ENCODE measurements at places on chromosomes 7 and 10.
A peak's percentile ranks its signal among the peaks of the same experiment; 100 is the strongest.

DNA sequence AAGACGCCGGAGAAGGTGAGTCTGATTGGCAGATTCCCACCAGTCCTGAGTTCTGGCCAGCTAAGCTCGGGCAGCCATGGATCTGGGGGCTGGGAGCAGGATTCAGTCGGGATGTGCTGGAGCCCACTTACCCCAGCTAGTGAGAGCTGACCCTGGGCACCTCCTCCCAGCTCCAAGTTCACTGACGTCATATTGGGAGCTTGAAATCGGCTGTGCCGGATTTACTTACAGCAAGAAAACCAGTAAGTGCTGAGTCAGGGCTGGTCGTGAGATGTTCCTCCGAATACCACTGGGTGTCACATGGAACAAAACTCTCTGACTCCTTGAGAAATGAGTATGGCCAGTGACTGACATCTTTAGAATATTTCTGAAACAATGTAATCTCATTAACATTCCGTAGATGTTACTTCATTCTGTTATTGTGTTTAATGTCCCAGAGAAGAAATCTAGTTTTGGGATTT is 621.2 kb downstream of the SDK1 start:
- peak; percentile 34 for DNase-seq

DNA sequence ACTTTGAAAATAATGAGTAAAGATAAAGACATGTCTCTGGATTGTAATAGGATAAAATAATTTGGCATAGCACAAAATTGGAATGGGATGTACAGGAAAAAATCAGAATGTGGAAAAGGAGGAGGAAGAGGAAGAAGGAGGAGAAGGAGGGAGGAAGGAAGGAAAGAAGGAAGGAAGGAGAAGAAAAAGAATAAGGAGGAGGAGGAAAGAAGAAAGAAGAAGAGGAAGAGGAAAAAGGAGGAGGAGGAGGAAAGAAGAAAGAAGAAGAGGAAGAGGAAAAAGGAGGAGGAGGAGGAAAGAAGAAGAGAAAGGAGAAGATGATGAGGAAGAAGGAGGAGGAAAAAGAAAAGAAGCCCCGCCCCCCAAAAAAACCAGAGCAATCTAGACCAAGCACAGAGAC is 95.9 kb downstream of the ST8SIA6 start:
- no peak for DNase-seq

GRCh38 chr7:36831049-36831448 is 106.8 kb upstream of the AOAH start:
- DNase-seq, result no peak

DNA sequence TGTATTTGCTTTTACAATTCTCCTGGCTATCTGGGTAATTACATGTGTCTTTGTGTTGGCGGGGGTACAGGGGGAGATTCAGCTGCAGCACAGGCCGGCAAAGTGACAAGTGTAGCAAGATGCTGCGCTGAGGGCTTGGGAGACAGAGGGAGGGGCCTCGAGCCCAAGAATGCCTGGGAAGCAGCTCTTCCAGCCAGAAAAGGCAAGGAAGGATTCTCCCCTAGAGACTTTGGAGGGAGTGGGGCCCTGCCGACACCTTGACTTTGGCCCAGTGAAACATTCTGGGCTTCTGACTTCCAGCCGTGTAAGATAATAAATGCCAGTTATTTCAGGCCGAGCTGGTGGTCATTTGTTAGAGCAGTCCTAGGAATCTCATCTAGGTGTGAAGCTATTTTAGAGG is 7.2 kb upstream of the REPIN1 start:
- DNase-seq, result no peak

GRCh38 chr10:35502692-35503091 is 102.4 kb upstream of the GJD4 start:
- no peak for DNase-seq

DNA sequence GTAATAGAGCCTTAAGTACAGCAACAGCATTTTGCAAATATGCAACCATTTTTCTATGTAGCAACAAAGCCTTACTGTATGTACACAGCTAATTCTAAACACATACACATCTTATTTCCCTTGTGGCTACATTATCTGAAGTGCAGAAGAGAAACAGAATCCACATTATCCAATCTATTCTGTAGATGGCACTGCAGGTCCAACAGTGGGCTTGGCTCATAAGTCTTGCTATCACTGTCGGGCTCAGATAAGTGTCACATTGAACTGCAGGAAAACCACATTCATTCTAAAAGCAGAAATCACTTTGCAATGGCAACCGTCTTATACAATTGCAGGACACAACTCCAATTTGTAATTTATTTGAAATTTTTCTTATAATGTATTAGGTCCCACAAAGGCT is 109.8 kb upstream of the NOBOX start:
- no peak for DNase-seq

GRCh38 chr7:132709971-132710567 is 133.8 kb upstream of the PLXNA4 start:
- peak; percentile 39 for DNase-seq

DNA sequence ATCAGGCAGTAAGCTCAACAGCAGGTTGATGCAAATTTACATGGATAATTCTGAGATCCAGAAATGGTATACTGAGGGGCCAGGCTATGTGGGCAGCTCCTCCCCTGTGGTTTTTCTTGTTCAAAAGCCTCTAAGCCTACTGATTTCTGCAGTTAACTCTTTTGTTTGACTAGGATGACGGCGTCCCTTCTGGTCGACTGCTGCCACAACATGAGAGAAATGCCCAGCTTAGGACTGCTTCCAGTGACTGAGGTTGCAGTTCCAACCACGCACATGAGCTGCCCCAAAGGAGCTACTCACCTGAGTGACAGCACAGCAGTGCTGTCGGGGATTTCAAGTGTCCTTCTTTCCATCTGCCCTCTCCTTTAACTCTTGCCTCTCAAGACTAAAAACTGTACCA is 973.0 kb upstream of the GHITM start:
- peak; percentile 42 for DNase-seq

GRCh38 chr7:28957751-28958234 is 337 bp downstream of the TRIL start:
- peak; percentile 46 for DNase-seq

GRCh38 chr7:467393-467828 is 52.2 kb downstream of the PDGFA start:
- DNase-seq, result no peak

DNA sequence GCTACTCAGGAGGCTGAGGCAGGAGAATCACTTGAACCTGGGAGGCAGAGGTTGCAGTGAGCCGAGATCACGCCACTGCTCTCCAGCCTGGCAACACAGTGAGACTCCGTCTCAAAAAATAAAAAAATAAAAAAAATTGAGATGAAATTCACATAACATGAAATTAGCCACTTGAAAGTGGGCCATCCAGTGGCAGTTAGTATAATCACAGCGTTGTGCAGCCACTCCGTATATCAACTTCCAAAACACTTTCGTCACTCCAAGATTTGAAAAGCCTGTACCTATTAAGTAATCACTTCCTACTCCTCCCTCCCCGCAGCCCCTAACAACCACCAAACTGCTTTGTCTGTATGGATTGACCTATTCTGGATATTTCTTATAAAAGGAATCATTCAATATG is 20.7 kb upstream of the CACUL1 start:
- no peak for DNase-seq

DNA sequence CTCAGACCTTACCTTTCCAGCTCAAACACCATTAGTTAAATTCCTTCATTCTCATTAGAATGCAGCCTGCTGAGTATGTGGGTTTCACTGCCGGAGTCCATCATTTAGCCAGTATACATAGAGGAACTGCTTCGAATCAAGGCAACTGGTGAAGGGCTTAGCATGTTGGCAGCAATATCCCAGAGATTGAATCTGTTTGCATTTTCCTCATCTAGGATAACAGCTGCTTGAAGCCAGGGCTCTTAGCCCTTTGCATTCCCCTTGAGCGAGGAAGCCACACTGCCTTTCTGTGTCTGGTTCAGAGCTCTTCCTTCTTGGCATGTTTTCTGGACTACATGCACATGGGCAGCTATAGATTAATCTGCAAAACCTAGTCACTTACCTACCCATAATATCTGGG is 14.7 kb downstream of the NODAL start:
- no peak for DNase-seq

DNA sequence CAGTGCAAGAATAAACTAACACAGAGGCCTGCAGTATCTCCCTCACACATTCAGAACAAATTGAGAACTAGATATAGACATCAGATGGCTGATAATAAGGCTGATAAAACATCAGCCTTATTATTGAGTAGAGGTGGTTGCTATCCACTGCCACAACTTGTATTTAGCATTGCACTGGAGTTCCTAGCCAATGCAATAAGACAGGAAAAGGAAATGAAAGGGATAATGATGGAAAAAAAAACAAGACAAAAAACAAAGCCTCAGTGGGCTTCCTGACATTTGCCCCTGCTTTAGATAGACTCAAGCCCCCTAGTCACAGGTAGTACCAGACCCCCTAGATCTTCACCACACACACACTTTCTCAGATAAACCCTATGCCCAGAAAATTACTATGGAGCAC is 33.2 kb upstream of the ELN start:
- no peak for DNase-seq

- no peak for DNase-seq
Observed at GRCh38 chr7:33411020-33411419, 281.7 kb downstream of the BBS9 start.

DNA sequence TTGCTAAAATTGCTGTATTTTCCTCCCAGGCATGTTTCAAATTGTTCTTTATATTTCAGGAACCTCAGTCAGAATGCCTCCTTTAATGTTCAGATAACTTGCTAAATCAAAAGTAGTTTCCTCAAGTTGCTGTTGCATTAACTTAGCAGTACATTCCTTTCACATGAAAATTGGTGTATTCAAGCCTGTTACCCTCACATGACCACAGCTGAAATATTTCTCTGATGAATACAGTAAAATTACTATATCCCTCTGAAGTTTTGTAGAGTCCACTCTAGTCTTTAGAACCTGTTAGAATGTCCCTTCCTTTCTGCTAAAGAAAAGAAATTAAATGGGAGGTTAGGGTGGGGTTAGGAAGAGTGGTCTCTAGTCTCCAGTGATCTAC is 24.5 kb upstream of the C1GALT1 start:
- DNase-seq, result no peak

DNA sequence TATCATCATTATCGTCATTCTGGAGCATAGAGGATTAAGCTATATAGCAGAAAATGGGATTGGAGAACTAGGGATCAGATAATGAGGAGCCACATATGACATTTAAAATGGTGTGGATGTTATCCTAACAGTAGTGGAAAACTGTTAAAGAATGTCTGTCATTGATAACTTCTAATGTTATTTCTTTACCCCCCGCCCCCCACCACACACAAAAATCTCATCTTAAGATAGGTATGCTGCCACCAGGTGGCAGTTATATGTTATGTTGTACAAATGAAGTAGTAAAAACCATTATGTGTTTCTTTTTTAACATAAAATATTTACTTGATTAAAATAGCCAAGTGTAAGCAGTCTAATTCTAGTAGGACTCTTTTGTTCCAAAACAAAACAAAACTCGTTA is 13.0 kb downstream of the AKAP9 start:
- no peak for DNase-seq

DNA sequence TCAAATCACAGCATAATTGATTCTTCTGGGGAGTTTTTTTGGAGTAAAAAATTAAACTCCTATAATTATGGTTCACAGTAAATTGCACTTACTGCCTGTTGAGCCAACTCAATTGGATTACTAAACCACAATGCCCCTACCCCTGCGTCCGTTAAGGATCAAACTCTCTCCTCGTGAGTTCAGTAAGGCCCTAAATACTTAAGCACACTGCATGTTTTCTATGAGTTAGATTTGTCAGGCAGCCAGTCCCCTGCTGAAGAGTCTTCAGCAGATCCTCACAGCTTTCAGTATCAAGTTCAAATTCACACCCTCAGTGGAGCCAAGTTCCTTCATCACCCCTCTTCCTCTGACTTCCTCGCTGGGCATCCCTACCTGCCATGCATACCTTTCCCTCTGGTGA is 275.0 kb upstream of the BMPER start:
- DNase-seq, result no peak

DNA sequence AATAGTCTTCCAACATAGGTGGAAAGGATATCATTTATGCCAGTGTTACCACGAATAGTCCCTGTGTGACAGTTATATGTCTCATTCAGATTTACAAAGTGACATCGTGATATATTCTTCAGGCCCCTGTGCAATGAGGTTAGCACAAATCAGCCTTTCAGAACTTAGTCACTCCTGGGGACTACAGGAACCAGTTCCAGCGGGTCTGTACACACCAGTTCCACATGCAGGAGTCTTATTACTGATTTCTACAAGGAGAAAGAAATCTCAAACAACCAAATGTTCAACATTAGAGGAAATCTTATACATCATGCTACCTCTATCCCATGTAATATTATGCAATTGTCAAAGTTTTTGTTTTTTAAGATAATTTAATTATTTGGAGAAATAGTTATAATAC is 4.4 kb upstream of the WDR91 start:
- DNase-seq, result no peak

DNA sequence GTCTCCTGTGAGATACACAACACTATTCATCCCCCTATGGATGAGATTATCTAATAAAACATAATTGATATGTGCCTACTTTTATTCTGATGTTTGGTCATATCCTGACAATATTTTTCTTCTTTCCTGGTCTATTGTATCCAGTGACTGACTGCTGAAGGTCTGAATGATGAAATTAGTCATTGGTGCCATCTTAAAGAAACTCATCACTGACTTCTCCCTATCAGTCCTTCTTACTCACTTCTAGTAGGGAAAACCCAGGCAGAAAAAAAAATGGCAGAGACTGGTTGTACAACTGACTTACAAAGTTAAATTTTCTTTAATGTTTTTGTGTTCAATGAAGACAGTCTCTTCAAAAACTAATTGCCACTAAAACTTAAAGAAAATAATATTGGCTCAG is 377.4 kb downstream of the HTR7 start:
- no peak for DNase-seq

- no peak for DNase-seq
Observed at GRCh38 chr10:133590226-133590969, 25.0 kb upstream of the SYCE1 start.

DNA sequence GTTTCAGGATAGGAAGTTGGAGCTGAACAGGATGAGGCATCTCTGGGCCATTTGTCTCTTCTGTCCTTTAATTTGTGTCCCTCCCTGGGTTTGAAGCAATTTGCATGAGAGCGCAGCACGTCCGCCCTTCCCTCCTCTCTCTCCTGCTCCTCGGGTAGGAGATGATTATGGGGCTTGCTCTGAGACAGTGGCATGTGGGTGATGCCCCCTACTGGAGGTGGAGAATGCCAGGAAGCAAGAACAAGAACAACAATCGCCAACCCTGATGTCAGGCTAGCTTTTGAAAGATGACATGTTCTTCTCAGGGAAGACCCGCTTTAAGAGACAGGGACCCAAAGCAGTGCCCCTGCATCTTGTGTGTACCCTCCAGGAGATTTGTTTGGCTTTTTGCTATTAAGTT is 63.9 kb upstream of the LOXL4 start:
- DNase-seq, result no peak

- no peak for DNase-seq
Observed at GRCh38 chr10:16957038-16957437, 139.8 kb upstream of the RSU1 start.

- no peak for DNase-seq
Observed at GRCh38 chr7:50321487-50322067, 17.1 kb downstream of the IKZF1 start.

- no peak for DNase-seq
Observed at GRCh38 chr7:56483153-56483552, 366.9 kb upstream of the NUPR2 start.

Data from glutamatergic neuron (in vitro differentiated cells).